Pulmonary artery endothelial cell (primary cell): ENCODE measurements at places on chromosomes 5 and 9. TPM values are rescaled to one million over a fixed set of nuclear protein-coding genes. Genes with fewer than 3 reads are reported as not detected.

GRCh38 chr9:18056993-18057369 is 417.0 kb upstream of the ADAMTSL1 start:
- DNase-seq = no peak

GRCh38 chr5:151651997-151652645 is 34.6 kb downstream of the SPARC start:
- DNase-seq = no peak

DNA sequence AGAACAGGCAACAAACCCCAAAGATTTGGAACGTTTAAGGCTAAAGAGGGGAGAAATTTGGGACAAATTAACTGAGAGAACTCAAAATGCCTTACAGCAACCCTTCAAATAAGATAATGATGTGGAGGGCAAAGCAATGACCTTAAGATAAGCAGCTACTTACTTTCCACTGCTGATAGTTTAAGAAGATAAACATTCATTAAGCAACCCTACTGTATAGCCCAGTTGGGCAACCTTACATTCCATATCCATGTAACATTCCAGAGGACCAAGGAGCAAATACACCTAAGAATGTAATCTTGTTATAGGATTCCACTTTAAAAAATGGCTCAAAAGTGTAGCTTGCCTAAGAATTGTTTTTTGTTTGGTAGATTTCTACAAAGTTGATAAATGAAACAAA is 14.8 kb downstream of the ETF1 start:
- DNase-seq = no peak

GRCh38 chr9:14866200-14866749 is 44.0 kb downstream of the FREM1 start:
- DNase-seq = no peak

GRCh38 chr9:19699756-19700155 is 89.1 kb downstream of the SLC24A2 start:
- no peak for DNase-seq

GRCh38 chr5:172620506-172620905 is 20.6 kb upstream of the NEURL1B start:
- no peak for DNase-seq

Gene EMB
- total RNA-seq = not detected in 2 replicates

Gene MCC
- total RNA-seq = 44.7 and 79.4 TPM in 2 replicates

Gene PCDHA6
- total RNA-seq = 0.40 and 0.88 TPM in 2 replicates

Gene CDH10
- total RNA-seq = 0.07 TPM in 2 replicates
